Endodermal cell (in vitro differentiated cells): ENCODE measurements at places on chromosomes 6 and 20. TPM values are rescaled to one million over a fixed set of nuclear protein-coding genes. Genes with fewer than 3 reads are reported as not detected.
A peak's percentile ranks its signal among the peaks of the same experiment; 100 is the strongest.

Gene ADGB
- total RNA-seq, result 0.95 to 1.3 TPM (median 1.2 TPM) in 3 replicates

Gene HLA-DRB5
- 0.92 and 1.5 TPM in 2 replicates for total RNA-seq

GRCh38 chr6:33975661-33976436 lies 170.0 kb downstream of the GRM4 start:
- H3K4me1 ChIP-seq, result no peaks in the 10 kb centered on the region
- DNase-seq, result peak; percentile 74
- H3K27me3 ChIP-seq, result peaks cover 27% of the 10 kb centered on the region

Gene MAN1A1
- total RNA-seq, result 41.6 and 43.7 TPM in 2 replicates

- H3K36me3 ChIP-seq, result no peaks in the 10 kb centered on the region
- H3K4me1 ChIP-seq, result peaks cover 5% of the 10 kb centered on the region
- no peak overlapping the region for H3K4me3 ChIP-seq
- no peaks in the 10 kb centered on the region for H3K27me3 ChIP-seq
- DNase-seq, result no peak
Observed at GRCh38 chr20:40582531-40582930, 106.5 kb downstream of the MAFB start.

Gene KHDC1L
- total RNA-seq, result not detected in 2 replicates

DNA sequence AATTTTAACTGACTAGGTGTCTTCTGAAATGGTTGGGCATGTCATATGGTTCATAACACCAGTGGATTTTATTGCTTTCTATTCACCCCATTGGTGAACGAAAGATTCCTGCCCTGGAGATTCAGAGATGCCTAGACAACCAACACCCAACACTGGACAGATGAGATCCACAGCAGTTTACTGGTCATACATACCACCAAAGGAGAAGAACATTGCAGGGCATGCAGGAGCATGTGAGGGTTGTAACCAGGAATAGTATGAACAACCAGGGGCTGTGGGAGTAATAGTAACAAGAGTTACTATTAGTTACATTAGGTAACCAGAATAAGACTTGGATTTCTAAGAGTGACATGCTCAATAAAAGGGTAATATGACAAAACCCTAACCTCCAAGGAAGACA lies 77.8 kb upstream of the FABP7 start:
- no peaks in the 10 kb centered on the region for H3K27me3 ChIP-seq
- H3K36me3 ChIP-seq, result no peaks in the 10 kb centered on the region
- H3K27ac ChIP-seq, result no peak overlapping the region
- no peak overlapping the region for H3K4me3 ChIP-seq
- peaks cover 14% of the 10 kb centered on the region for H3K4me1 ChIP-seq

Gene C6orf58
- not detected in 2 replicates for total RNA-seq

DNA sequence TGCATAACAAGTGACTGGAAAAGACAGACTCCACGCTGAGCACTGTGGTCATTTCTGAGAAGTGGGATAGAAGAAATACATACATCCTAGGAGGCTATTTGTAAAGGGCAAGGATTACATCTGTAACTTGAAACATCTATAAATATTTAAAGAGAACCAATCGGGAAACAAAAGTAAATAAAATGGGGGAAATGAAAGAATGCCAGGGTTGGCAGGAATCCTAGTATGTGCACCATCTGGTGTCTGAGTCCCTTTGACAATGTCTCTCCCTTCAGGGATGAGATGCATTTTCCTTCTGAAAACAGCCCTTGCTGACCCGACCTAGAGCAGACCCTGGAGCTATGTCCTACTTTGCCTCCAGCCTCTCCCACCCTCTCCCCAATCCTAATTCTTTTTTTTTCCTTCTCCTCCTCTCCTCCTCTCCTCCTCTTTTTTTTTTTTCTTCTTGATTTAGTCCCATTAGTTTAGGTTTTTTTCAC lies 53.2 kb downstream of the VSTM2L start:
- H3K4me1 ChIP-seq, result no peaks in the 10 kb centered on the region
- no peak overlapping the region for H3K4me3 ChIP-seq
- H3K27me3 ChIP-seq, result no peaks in the 10 kb centered on the region
- H3K36me3 ChIP-seq, result no peaks in the 10 kb centered on the region
- no peak for DNase-seq

DNA sequence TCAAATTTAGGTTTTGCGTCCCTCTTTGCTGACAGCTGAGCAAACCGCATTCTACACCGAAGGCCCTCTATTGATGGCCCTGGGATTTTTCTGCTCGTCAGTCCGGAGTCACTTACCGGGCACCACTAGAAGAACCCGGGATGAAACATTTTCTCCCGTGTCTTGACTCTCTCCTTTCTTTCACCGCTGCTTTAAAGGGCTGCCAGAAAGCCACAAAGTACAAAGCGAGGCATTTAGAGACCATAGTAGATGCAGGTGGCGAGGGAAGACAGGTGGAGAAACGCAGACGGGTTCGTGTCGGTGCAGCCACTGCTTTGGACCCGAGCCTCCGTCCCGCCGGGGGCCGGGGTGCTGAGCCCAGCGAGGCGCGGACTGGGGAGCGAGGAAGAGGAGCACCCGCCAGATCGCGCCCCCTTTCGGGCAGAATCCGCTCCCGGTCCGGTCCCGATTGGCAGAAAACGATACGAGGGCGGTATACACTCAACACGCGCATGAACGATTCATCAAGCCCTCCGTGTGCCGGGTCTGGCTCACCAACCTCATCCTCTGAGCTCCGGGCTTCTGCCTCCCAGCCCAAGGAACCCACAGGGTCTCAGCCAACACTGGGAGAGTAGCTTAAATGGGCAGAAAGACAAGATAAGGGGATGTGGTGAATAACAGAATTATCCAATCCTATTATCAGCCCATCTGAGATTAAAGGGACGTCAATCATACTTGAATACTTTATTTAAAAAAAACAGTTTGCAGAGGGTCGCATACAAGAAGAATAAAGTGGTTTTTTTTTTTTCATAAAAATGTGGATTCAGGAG lies 84.9 kb downstream of the TRIM27 start:
- peak overlapping the region; percentile 10 for H3K27ac ChIP-seq
- H3K27me3 ChIP-seq, result peaks cover 16% of the 10 kb centered on the region
- no peaks in the 10 kb centered on the region for H3K4me1 ChIP-seq
- peak; percentile 97 for DNase-seq
- H3K4me3 ChIP-seq, result peak overlapping the region; percentile 90
- no peaks in the 10 kb centered on the region for H3K36me3 ChIP-seq

DNA sequence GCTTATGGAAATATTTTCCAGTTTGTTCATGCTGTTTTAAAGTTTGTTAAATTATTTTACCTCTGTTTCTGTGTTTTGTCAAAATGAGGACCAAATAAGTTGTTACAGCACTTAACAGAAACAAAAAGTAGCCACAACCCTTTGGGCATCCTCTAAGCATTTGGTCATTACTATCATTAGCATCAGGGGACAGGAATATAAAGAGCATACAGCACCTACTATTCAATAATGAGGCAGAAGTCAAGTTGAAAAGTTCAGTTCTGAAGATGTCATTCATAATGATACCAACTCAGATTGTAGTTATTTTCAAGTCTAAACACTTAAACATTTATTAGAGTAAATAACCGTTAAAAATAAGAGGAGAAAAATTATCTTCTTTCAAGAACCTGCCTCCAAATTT lies 862.3 kb upstream of the FLRT3 start:
- no peaks in the 10 kb centered on the region for H3K4me1 ChIP-seq
- no peak overlapping the region for H3K4me3 ChIP-seq
- H3K27ac ChIP-seq, result no peak overlapping the region

DNA sequence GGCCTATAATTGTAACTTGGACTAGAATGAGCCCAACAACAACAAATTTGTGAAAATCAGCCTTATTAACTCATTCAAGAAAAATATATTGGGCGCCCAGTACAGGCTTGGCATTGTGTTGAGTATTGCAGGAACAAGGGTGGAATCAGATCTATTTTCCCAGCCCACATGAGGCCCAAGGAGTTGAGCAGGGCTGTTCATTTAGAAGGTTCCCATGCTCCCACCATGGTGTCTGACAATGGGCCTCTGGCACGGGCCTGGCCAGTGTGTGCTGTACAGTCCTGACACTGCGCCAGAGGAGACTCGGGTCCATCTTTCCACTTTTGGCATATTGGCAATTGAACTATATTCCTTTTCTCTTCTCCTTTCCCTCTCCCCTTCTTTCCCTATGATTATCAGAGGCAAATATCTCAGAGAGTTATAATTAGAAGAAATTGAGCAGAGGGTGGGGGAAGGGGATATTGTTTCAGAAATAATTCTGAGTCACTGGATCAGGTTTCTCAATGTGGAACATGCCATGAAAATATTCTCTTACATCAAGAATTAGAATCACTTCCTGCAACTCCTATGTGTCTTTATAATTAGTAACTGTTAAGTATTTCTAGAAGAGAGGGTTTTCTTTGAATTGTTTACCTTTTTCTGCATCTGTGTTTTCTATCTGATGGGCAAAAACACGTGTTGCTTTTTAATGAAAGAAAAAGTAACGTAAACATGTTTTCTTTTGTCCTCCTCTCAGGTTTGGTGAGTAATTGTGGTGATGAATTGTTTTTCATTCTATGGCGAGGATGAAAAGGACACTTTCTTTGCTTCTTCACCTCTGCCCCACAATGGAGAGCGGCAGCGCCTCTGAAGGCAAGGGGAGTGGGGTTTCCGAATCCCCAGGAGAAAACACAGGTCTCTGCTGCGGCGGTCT lies 209.4 kb downstream of the FOXA2 start:
- no peak overlapping the region for H3K27ac ChIP-seq
- H3K4me1 ChIP-seq, result no peaks in the 10 kb centered on the region
- H3K4me3 ChIP-seq, result no peak overlapping the region
- no peak for DNase-seq
- H3K27me3 ChIP-seq, result no peaks in the 10 kb centered on the region
- no peaks in the 10 kb centered on the region for H3K36me3 ChIP-seq
